Trophoblast cell (in vitro differentiated cells and primary cell): ENCODE measurements at places on chromosomes 16 and 17.

DNA sequence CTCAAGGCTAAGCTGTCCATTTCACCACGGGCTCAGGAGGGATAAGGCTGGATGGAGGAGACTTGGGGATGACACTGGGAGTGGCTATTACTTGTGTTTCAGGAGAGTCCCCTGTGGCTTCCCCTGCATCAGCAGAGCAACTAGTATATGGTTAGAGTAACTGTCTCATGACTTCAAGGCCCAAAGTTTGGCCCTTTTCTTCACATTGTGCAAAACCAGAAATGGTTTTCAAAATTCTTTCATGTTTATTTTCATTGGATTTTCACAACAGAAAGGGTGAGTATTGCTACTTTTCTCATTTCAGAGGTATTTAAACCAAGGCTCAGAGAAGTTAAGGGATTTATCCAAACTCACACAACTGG is 18.1 kb upstream of the TAC4 start:
- DNase-seq, result no peak

- DNase-seq, result peak; percentile 94
Measured at GRCh38 chr17:81049973-81050551, 15.1 kb downstream of the BAIAP2 start.

DNA sequence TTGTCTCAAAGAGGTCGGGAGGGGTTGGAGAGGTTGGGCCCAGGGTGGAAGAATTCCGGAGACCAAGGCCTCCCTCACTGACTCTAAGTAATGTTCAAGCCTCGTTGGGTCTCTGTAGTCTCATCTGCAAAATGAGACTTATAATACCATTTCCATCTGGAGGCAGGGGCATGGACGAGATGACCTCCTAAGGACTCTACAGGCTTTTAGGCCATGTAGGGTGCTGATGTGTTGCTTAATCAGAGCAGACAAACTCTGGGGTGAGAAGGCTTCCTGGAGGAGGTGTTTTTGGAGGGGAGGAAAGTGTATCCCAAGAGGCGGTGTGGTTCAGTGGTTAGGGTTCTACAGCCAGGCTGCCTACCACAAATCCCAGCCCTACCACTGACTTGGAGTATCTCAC is 3.1 kb downstream of the SPPL2C start:
- DNase-seq, result no peak

- peak; percentile 87 for DNase-seq
Measured at GRCh38 chr17:28897769-28898526, 415 bp upstream of the FLOT2 start.

- no peak for DNase-seq
Measured at GRCh38 chr17:72474719-72475477, 354.1 kb downstream of the SOX9 start.

DNA sequence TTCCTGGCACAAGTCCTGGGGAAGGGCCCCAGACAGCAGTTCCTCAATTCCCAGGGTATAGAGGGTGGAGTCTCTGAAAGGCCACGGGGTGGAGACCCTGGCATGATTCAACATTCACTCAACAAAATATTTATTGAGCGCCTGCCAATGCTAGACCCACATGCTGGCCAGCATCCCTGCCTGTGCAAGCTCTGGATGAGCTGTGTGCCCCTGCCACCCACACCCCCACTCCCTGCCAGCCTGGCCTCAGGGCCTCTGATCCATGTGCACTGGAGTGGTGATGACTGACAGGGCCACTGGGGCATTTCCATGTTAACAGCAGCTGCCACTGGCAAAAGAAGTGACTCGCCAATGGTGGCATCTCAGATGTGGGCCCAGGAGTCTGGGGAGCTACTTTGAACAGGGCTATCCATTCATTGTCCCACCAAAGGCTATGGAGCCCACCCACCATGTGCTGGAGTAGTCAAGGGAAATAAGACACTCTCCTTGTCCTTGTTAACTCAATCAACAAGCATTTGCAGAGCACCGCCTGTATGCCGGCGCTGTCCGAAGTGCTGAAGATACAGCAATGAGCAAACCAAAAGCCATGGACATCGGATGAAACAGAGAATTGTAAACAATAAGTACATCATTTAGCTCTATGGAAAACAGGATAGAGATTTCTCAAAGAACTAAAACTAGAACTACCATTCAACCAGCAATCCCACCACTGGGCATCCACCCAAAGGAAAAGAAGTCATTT is 3.0 kb upstream of the PRSS22 start:
- DNase-seq, result peak; percentile 39

- no peak for DNase-seq
Measured at GRCh38 chr16:86970726-86971125, 346.5 kb downstream of the C16orf95 start.

DNA sequence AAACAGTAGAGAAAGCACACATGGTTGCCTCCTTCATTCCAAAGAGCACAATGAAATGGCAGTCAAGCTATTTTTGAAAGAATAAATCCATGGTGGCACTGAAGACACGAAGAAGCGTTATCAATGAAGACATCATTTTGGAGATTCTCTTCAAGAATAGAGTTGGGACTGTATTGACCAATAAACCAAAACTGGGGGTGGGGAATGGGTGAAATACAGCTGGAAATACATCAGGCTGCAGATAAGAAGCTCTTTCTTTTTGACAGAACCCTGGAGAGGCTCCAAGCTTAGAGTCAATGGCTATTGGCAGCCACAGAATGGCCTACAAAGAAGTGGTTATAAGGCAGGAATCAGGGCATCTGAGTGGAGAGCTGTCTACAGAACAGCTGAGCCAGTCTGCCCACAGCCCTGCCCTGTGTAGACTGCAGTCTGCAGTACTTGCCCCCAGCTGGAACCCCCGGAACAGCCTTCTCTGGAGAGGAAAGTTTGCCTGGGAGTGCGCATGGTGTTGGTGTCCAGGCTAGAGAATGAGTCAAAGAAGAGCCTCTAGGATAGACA is 100.4 kb downstream of the STX8 start:
- no peak for DNase-seq

DNA sequence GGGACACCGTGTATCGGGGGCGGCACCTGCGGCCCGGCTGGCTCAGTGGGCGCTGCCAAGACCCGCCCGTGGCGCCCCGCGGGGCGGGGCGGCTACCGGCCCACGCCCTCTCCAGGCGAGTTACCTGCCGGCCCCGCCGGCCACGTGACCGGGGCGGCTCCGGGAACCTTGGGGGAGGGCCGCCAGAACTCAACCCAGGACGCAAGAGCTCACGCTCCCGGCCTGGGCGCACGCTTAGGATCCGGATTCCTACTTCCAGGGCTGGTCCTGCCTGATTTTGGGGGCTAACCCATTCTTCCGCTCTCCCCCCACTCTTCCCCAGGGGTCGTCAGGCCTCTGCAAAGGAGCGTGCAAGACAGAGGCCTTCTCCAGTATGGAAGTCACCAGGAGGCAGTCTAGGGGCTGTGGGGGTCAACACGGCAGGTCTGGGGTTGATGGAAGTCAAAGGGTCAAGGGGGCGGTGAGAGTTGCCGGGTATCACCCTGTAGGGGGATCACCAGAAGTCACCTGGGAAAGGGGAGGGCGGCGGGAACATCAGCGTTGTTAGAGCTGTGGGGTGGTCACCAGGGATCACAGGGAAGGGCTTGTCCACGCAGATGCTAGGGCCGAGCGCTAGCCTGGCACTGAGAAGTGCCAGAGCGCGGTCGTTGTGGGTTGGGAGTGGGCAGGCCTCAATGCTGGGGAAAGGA is 354 bp upstream of the ESRP2 start:
- DNase-seq, result peak; percentile 69

DNA sequence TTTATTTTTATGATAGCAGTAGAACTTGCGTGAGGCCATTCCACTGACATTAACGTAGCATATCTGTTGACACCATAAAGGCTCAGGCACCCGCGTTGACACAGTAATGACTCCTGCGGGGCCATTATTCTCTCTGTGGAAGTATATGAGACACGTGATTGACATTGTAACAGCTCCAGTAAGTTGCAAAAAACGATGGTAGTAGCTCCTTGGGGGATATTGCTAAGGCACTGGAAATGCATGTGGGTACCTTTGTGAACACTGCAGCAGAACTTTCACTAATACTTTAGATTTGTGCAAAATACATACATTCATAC is 918.8 kb upstream of the CDH8 start:
- no peak for DNase-seq
